ENCODE measurements at places on chromosomes 11 and 22. TPM values are rescaled to one million over a fixed set of nuclear protein-coding genes. Genes with fewer than 3 reads are reported as not detected.

KDM4E gene
- not detected for total RNA-seq

KRTAP5-7 gene
- 0.26 TPM for total RNA-seq

APOA5 gene
- total RNA-seq: not detected

DEFB131B gene
- not detected for total RNA-seq
